AG09309 (cell line): ENCODE measurements at places on chromosomes 13 and 19.
A peak's percentile ranks its signal among the peaks of the same experiment; 100 is the strongest.

GRCh38 chr19:44202470-44202869 is 9.9 kb upstream of the ZNF227 start:
- peak; percentile 20 for DNase-seq

DNA sequence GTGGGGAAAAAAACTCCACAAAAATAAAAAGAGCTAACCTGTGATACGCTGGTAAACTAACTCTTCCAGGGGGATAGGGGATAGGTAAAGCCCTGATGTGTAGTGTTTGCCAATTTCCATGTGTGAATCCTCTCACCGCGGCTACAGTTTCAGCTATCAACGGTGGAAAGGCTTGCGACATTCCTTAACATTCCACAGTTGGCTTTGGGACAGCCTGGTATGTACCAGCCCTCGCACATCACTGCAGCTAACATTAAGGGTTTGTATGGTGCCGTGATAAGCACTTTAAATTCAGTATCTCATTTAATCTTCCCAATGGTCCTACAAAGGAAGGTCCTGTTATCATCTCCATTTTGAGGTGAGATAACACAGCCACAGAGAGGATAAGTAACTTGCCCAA is 112.4 kb downstream of the KATNAL1 start:
- no peak for DNase-seq

DNA sequence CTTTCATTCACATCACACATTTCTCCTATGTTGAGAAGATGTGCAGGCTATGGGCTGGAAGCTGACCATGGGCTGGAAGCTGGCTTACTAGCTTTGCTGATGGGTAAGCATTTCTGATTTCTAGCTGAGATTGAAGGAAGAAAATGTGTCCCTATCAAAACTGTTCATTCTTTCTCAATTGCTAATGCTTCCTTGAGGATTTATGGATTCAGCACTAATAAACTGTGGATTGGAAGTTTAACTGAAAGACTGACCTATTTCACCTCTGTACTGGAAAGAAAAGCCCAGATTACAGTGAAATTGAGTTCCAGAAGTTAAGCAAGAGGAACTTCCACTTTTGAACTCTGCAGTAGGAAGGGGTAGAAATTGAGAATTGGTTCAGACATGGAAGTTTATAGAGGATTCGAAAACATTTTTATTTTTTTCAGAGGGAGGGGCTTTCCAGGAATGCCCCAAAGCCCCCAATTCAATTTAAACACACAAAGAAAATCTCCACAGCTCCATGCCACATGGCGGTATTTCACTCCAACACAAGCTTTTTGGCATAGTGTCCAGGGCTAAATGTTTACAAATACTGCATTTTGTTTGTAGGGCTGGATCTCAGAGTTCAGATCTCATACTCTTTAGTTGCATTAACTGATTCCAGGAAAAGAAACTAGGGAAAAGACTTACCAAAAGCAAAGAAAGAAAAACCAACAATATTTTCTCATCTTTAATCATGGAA is 61.2 kb upstream of the ARGLU1 start:
- DNase-seq, result no peak

DNA sequence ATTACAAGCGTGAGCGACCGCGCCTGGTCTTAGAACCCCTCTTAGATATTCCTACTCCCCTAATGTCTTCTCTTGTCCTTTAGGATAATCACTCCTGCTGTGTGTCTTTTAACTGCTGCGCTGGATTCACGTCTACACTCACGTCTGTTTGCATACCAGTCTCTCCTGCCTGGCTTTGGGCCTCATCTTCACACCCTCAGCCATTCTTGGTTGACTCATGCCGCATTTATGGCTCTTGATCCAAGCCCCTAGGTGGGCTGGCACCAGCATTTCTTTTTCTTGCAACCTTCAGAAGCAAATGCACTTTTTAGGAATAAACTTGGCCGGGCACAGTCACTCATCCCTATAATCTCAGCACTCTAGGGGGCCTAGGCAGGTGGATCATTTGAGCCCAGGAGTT is 22.7 kb downstream of the MYO9B start:
- no peak for DNase-seq

DNA sequence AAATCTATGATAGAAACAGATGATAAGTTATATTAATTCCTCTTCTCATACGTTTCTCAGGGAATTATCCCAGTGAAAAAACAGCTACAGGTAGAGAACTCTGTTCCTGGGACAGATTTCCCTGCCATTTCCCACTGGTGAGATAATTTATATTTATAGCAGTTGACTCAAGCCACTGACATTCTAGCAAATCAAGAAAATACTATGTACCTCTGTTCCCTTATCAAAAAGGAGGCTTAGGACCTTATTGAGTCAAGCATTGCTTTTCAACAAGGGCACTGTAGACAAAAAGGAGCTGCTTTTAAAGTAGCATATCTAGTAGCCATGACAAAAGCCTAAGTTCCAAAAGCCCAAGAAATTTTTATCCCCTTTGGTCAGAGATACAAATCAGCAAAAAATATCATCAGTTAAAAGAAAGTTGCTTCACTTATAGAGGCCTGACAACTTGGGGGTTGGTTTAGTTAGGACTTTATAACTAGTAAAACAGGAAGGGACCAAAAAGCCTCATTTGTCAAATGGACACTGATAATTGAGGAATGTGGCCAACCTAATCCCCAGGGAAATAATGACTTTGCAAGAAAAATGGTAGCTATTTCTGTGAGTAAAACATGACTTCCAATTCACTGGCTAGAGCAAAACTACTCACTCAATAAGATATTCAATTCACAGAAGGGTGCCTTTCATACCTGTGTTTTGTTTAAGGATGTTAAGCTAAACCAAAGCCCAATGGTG is 652.5 kb downstream of the SLITRK1 start:
- no peak for DNase-seq

GRCh38 chr13:62643007-62643483 is 1227.4 kb upstream of the PCDH20 start:
- DNase-seq, result no peak

DNA sequence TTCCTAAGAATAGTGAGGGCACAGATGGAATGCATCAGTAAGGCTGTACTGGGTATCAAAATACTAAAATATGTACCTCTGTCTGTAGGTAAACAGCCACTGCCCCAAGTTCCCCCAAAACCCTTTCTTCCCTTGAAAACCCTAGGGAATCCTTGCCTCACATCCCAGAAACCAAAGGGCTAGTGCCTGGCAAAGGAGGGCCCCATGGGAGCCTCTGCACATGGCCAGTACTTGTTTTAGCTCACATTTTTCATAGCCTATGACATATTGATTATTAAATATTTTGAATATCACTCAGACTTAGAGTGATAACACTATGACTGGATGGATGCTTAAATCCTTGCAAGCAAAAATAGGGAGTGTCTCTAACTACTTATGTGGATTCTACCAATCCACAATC is 237.1 kb downstream of the LHFPL6 start:
- DNase-seq, result no peak

GRCh38 chr19:38737281-38737865 is 6.9 kb downstream of the CAPN12 start:
- no peak for DNase-seq

DNA sequence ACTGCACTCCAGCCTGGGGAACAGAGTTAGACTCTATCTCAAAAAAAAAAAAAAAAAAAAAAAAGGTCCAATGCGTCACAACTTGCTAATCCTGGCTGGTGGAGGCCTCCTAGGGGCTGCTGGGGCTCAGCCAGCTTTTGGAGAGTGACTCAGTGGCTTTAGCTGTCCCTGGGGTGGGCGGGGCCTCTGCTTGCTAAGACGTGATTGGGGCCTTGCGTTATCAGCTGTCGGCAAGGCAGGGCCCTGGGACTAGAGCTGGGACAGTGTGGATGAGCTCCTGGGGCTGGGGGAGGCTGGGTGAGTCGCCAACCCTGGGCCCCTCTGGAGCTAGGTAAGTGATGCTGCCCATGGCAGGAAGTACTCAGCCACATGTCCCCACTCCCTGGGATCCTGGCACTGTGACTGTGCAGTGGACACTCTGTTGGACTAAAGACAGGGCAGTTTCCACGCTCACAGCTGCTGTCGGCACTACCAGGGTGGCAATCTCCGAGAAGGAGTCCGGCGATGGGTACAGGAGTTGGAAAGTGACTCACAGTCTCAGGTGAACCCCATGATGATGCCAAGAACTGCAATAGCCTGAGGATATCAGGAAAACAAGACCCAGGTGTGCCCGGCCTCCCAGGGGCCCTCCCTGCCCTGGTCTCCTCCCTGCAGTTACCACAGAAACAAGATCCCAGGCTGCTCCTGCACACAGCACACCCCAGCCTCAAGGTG is 32.2 kb downstream of the F2RL3 start:
- peak; percentile 31 for DNase-seq

DNA sequence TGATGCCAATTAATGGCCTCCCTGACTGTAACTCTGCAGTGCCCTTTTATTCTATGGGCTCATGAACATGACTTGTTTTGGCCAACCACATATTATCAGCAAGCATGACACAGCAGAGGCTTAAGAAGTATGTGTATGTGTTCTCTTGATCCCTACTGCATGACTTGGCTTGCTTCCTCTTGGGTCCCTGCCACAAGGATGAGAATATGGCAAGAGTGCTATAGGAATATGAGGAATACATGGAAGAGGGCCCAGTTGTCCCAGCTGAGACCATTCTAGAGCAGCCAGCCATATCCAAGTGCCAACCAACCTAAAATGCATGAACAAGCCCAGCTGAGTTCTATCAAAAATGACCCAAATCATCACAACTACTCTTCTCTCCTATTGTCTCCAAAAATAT is 576.7 kb upstream of the PCDH9 start:
- no peak for DNase-seq

- no peak for DNase-seq
Measured at GRCh38 chr19:46967578-46968032, 52.0 kb upstream of the NPAS1 start.

DNA sequence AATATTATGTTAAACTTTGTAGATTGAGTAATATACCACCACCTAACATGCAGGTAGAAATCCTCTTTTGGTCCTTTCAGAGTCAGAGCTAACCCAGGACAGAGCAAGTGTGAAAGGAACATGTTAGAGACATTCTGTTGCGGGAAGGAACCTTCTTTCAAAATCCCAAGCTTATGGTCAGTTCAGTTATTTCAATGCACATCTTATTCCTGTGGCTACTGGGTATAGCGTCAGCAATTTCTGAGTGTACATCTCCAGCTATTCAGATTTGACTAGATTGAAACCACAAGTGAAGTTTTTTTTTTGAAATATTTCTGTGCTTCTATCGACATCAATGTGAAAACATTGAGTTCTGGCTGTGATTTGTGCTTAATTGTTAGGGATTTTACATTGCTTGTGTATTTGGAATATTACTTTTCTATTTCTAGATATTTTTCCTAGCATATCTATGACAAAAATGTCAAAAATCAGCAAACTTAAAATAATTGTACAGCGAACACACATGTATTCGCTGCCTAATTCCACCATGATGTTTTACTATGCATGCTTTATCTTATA is 165.3 kb downstream of the LMO7 start:
- no peak for DNase-seq

DNA sequence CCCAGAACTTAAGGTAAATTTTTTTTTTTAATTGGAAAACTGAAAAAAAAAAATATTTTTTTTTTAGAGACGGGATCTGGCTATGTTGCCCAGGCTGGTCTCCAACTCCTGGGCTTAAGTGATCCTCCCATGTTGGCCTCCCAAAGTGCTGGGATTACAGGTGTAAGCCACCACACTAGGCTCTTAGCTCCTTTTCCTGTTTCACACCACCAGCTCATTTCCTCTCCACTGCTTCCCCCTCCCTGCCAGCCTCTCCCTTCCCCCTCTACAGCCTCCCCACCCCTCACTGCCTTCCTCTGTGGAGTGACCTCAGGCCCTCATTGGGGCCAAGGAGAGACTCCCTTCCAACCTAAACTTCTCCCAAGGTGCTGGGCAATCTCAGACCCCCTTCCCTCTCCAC is 4.2 kb upstream of the GIPR start:
- no peak for DNase-seq

DNA sequence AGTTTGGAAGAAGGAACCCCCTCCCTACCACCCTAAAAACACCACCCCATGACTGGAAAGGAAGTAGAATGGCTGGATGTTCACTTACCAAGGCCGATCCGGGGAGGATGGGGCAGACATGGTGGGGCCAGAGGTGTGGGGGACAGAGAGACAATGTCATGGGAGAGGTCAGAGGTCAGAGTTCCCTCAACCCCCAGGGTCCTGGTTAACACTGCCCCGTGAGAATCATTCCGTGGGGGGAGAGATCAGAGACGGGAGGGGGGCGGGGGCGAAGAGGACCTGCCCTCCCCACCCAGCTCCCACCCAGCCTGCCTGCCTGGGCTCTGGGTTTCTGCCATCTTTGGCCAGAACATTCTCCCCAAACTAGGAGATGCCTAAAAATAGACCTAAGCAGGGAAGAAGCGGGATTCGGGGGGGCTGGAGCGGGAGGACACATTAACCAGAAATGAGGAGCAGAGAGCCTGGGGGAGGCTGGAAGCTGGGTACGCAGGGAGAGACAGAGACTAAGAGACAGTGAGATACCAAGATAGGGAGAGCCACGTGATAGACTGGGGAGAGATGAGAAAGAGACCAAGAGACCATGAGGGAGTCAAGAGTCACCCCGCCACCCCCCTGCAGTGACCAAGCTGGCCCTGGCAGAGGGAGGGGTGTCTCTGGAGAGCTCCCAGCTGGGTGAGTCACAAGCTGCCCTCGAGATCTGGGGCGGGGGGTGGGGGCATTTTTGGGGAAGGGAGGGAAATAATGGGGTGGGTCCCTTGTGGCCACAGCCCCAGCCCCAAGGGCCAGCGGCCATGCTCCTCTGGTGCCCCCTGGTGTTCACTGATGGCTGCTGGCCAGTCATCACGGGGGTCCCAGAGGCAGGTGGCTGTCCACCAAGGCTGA is 6.1 kb upstream of the KANK2 start:
- peak; percentile 67 for DNase-seq

- no peak for DNase-seq
Measured at GRCh38 chr19:33324628-33325027, 22.3 kb upstream of the CEBPA start.

GRCh38 chr19:18440415-18440877 is 2.5 kb upstream of the ISYNA1 start:
- DNase-seq, result no peak

DNA sequence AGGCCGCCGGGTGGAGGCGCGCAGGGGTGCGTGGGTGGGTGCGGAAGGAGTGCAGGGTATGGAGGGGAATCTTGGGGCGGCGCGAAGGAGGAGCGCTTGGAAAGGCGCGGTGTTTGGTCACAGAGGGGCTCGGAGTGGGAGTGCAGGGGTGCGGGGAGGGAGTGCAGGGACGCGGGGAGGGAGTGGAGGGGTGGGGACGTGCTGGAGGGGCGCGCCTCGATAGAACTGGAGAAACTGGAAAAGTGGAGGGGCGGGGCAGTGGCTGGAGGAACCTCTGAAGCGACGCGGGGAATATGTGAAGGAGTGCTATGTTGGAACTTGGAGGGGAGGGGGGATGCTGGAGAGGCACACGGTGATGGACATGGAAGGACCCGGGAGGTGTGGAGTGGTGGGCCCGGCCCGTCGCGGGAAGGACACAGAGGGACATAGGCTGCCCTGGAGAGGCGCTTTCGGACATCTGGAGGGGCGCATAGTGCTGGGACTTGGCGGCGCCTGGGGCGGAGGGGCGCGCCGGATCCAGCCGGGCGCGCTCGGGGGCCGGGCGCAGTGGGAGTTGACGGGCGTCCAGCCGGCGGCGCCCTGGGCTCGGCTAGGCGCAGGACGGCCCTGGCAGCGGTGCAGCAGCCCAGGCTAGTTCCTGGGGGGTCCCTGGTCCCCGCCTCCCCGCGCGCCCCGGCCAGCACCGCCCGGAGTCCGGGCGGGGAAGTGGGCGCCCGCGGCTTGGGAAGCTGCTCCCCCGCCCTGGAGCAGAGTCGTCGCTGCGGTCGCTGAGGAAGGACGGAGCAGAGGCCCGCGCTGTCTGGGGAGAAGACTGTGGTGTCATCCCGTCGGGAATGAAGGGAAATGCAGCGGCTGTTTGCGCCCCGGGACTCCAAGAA is 20.8 kb upstream of the SGCG start:
- no peak for DNase-seq
